ENCODE measurements at places on chromosomes 5 and 9.

GRCh38 chr9:23587433-23587832 lies 238.6 kb downstream of the ELAVL2 start:
- DNase-seq = no peak

DNA sequence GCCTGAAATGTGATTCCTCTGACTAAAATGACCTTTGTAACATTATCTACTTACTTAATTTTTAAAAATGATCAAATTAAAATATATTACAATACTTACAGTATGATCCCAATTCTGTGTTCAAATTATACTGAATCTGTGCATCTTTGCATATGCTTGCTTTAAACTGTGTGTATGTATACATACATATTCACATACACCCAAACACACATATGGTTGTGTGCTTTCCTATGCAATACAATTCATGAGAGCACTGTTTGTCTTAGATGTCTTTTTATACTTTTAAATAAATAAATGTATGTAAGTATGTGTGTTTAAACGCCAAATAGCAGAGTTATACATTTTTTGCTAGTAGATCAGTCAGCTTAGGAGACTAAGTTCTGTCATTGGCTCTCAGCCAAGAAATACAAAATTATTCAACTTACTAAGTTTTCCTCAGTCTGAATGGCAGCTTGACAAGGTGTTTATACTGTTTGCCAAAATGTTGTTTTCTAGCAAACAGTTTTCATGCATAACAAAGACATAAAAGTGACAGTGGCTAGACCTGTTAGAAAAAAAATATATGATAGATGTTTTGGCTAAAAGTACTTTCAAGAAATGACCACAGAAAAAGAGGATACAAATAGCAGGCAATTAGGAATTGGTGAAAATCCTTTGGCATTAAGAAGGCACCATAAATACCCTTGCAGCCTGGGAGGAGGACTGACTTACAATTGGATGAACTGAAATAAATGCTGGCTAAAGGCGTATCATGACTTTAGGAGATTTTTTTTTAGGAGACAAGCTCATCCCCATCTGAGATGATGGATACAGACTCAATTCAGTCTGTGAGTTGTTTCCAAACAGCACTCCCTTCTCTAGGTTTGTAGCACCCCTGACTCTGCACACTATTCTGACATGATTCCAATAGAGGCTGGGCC lies 7.9 kb downstream of the TICAM2 start:
- DNase-seq = no peak

- DNase-seq = no peak
These were observed 243.4 kb upstream of the PIK3R1 start for GRCh38 chr5:67971971-67972821.

DNA sequence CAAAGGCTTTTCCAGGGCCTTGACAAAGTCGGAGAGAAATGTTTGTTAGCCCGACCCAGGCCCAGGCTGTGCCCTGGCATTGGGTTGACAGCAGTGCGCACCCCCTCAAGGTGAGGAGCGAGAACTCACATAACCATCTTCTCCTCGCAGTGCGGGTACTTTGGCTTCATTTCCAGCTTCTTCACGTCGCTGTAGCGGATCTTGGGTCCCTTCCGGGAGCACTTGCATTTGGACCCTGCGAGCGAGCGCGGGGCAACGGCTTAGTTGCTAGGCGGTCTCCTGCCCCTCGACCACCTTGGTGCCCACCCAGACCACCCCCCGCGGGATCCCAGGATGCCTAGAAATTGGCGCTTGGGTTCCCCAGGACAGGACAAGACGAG lies 496 bp downstream of the CXCL14 start:
- no peak for DNase-seq

DNA sequence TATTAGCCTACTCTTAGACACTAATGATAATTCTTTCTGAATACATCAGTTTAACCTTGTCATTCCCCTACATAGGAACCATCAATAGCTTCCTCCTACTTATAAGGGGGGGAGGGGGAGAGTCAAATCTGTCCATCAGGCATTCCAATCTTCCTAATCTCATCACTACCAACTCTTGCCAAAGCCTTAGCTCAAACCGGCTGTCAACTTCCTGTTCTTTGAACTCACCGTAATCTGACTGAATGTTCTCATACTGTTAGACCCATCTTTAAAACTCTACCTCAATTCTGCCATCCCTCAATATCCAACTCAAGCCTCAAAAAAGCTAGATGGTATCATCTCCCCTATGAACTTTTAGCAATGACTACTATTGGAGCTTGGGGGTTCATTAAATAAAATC lies 41.9 kb upstream of the RNF38 start:
- no peak for DNase-seq

All from activated T-helper 9 cell treated with anti-CD3 and anti-CD28 coated beads, Interleukin-2, amount 50 U/mL, for 16 hours (primary cell).